ENCODE measurements at places on chromosomes 6 and 20. TPM values are rescaled to one million over a fixed set of nuclear protein-coding genes. Genes with fewer than 3 reads are reported as not detected.

The ZNF334 gene
- total RNA-seq = 18.7 TPM

The CRISP3 gene
- 117 TPM for total RNA-seq

The ABHD16B gene
- not detected for total RNA-seq

The GLP1R gene
- 0.36 TPM for total RNA-seq

GRCh38 chr6:148263010-148263409 is 79.6 kb upstream of the SASH1 start:
- peak; percentile 54 for DNase-seq

DNA sequence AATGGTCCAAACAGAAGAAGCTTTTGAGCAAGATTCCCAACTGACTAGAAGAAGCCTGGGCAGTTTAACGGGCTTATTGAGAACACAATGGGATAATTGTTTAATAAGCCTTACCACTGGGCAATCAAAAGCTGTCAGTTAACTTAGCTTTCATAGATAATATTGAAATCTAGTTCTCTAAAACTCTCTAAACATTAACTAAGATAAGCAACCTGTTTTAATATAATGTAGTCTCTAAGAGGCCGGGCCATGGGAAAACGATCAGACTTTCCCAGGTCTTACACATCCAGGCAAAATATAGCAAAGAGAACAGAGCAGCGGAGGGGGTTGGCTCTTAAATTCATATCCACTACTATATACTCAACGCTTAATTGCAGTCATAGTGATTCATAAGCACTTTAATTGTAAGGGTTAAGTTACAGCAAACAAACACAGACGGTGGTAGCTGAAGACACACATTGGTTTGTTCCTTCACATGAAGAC is 128.0 kb upstream of the FAM83B start:
- DNase-seq = no peak

DNA sequence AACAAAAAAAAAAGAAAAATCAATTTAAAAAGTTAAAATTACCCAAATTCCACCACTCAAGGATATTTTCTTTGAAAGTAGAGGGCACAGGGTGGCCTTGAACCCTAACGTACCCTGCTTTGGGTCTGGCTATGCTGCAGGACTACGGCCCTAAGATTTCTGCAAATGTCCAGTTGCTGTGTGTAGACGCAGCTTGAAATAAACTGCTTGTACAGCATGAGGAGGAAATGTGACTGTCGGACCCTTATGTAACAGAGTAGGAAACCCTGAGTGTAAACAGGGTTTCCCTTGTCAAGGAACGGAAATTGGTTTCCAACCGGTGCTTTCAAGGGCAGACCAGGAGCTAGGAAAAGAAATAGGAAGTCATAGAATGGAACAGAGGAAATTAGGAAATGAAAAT is 60.7 kb upstream of the SHLD1 start:
- DNase-seq = no peak

Measured in ureter (tissue), 1 donor.